ENCODE measurements at places on chromosomes 7 and 10. TPM values are rescaled to one million over a fixed set of nuclear protein-coding genes. Genes with fewer than 3 reads are reported as not detected.

The LRRD1 gene
- 0.41 TPM for total RNA-seq

The CDHR3 gene
- total RNA-seq, result 19.6 TPM

The ASIC3 gene
- not detected for total RNA-seq

The SEMA3A gene
- 118 TPM for total RNA-seq

The ARMC3 gene
- 0.25 TPM for total RNA-seq

DNA sequence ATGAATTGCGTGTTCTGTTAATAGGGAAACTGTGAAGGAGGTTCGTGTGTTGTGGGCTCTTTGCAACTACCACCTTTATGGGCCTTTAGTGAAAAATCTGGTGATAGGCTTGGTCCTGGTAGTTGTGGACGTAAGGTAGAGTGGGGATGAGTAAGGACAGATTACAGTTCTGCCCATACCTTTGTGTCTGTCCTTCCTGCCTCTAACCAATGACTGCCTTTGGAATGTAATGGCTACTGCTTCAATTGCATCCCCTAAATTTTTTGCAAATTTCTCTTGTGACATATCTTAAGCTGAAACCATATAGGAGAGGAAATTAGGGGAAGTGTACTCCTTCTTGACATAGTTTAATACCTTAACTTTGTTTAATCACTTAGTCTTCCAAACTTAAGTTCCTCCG lies 82.3 kb downstream of the ADK start:
- DNase-seq, result no peak

DNA sequence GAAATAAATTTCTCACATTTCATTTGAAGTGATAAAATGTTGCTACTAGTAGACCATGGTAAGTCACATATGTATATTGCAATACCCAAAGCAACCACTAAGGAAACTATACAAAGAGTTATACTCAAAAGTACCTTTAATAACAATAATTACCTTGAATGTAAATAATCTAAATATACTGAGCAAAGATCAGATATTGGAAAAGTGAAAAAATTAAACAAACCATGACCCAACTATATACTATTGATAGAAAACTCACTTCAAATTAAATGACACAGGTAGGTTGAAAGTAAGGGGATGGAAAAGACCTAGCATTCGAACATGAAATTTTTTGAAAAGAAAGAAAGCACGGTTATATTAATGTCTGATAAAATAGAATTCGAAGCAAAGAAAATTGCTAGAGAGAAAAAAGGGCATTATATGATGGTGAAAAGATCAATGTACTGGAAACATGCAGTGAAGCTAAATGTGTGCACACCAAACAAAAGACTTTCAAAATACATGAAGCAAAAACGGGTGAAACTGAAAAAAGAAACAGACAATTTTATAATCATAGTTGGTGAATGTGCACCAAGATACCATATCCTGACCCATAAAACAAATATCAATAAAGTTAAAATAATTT lies 29.1 kb downstream of the TFPI2 start:
- DNase-seq, result no peak

DNA sequence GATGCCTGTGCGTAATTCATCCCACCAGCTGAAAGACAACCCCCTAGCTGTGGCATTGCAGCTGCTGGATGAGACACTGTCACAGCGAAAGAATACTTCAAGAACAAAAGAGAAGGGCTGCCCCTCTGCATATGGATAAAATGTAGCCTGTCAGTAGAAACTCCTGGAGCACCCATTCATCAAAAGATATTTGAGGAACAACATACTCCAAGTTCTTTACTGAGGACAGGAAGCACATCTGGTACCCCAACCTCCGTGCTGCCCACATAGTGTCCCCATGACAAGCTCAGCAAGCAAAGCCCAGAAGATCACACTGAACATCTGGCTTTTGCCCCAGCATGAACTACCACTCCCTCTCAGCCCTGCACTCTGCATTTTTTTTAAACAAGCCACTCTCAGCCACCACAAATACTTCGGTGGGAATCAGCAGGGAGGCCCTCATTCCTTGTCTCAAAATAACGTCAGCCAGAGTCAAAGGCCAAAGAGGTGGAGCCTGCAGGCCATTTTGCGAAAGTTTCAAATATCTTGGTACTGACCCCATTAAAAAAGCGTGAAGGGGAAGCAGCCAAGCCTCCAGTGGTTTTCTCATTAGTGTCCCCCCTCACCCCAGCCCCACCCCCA lies 1.7 kb downstream of the CREB3L2 start:
- peak; percentile 95 for DNase-seq

DNA sequence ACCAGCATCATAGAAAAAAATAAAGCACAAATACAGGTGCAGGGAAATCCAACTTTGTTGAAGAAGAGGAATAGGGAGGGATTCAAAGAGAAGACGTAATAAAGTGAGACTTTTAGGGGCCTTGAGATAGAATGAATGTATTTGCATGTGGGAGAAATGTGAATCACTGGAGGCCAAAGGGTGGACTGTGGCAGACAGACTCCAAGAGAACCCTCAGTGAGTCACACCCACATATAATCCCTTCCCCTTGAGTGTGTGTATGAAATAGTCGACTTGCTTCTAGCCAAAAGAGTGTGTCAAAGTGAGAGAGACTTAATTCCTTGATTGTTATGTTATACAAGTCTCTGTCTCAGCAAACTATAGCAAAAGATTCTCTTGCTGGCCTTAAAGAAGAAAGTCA lies 101.3 kb upstream of the GHITM start:
- DNase-seq, result no peak

- DNase-seq, result no peak
These were observed 9.5 kb downstream of the C7orf25 start for GRCh38 chr7:42902331-42902730.

DNA sequence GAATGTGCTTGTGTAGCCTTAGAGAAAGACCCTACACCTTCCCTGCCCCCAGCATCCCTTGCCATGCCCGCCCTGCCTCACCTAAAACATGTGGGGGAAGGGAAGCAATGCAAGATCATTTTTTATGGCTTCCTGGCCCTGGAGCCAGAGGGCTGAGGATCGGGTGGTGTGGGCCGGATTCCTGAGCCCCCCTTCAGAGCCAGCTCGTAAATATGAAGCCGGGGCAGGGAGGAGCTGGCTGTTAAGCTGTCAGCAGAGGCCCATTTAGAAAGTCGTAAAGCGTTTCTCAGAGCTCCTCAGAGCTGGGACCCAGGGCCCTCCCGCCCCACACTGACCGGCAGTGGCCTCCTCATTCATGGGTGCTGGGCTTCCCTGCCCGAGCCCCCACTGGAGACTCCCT lies 23.9 kb downstream of the UNC5B start:
- no peak for DNase-seq

DNA sequence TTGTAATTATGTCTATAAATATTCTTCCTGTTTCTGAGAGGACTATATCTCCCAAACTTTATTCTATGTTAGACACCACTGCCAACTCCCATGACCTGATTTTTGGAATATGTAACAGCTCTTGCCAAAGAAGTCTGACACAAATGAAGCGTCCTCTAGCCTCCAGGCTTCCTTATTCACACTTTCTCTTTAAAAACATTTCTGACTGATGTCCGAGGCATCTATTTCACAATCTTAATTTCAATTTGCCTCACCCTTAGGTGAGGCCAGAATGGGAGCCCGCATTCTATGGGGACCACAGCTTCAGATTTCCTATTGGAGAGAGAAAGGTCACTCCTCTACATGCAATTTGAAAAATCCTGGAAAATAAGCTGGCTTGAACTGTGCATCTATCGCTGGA lies 873.2 kb downstream of the GATA3 start:
- DNase-seq, result no peak

- peak; percentile 46 for DNase-seq
These were observed 13.8 kb downstream of the MRPL32 start for GRCh38 chr7:42945821-42946626.

- DNase-seq, result no peak
These were observed 67.2 kb downstream of the RAMP3 start for GRCh38 chr7:45224832-45225231.
